Karpas-422 (cell line): ENCODE measurements at places on chromosomes 7 and 10. TPM values are rescaled to one million over a fixed set of nuclear protein-coding genes. Genes with fewer than 3 reads are reported as not detected.
A peak's percentile ranks its signal among the peaks of the same experiment; 100 is the strongest.

DNA sequence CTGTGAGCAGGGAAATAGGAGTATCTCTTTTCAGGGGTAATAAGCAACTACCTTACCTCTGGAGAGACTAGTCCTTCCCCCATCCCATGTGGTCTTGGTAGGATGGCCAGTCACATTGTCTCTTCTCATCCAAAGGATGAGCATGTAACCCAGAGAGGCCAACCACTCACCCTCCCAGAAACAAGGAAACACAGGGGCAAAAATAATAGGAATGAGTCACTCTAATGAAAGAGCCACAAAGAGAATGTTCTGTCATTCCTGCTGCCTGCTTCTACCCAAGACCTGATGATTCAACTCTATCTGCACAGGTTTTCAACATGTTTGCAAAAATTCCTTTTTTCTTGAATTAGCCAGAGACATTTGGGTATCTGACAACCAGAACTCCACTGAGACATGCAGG, 99.3 kb upstream of the NFE2L3 start:
- DNase-seq = no peak

ZP3 gene
- not detected in 2 replicates for total RNA-seq

FXYD4 gene
- total RNA-seq = not detected in 2 replicates

GRCh38 chr7:39321909-39322498, 244.2 kb upstream of the YAE1 start:
- DNase-seq = no peak

DNA sequence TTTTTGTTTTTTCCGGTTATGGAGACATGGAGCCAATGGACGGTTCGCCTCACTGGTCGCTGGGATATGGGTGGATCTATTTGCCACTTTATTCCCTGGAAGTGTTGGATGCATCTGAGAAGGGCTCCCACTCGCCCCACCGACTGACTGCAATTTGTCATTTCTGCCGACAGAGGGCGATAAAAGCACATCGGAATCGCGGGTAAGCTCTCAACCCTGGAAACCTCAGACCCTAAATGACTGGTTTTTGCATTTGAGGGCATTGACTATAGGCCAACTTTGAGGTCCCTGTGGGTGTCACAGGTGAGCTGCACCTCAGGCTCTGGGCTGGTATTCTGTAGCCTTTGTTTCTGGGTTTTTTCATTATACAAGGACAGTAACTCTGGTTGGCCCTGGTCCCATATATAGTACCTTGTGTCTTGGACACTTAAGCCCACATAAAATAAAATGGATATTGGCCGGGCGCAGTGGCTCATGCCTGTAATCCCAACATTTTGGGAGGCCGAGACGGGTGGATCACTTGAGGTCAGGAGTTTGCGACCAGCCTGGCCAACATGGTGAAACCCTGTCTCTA, 11.9 kb upstream of the OPALIN start:
- peak; percentile 74 for DNase-seq
